ENCODE measurements at places on chromosomes 12 and 14.

DNA sequence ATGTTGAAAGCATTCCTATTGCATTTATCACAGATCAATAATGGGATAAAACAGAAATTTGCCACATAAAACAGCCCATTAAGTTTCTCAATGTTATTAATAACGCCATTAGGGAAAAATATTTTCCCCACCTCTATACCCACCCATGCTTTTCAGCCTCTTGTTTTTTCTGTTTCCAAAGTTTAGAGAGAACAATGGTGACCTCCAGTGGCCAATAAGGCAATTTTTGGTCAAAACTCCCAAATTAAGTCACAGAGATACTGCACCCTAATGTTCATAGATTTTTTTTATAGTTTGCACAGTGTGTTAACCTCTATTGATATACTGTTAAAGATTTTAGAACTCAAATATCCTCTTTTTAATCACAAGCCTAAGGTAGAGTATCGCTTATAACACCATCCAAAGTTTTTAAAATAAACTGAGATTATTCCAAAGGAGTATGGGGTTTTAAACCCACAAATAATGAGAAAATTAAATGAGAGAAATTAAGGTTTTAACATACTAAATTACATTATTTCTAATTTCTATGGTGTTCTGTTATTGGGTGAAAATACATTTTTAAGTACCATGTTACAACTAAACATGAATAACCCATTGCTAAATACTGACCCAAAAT, 184.7 kb upstream of the DCN start:
- no peak for DNase-seq

DNA sequence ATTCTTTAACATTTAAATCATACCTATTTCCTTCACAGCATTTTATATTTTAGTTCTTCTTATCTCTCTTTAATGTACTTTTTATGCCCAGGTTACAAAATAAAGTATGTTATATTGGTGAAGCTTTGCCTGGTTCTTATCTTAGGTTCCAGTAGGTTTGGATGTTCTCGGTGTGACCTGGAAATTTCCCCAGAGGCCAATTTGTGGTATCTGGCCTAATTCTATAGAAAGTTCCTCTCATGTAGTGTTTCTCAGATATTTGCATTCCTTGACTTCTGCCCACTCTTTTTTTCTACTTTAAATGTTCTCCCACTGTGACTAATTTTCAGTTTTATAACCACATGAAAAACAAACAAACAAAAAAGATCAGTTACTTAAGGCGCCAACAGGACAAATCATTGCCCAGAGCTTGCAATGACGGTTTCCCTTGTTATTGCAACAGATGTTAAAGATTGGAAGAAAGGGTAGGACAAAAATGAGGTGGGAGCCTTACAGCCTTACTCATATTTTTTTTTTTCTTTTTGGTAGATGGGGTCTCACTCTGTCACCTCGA, 41.2 kb upstream of the PPM1H start:
- DNase-seq: no peak

DNA sequence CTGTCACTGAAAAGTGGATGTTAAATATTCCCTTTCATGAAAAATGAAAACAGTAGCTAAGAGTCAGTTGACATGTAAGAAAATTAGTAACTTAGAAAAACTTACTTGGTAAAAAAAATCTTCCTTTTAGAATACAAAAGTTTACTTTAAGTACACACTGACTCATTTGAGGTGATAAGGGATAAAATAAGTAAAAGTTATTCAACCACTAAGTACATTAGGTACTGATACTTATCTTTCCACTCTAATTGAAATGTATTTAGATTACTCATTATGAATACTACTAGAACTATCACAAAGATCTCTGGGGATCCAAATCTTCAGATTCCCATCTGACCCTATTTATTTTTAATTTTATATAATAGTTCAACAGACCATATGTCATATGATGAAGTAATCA, 12.2 kb downstream of the SYCP3 start:
- DNase-seq: no peak

DNA sequence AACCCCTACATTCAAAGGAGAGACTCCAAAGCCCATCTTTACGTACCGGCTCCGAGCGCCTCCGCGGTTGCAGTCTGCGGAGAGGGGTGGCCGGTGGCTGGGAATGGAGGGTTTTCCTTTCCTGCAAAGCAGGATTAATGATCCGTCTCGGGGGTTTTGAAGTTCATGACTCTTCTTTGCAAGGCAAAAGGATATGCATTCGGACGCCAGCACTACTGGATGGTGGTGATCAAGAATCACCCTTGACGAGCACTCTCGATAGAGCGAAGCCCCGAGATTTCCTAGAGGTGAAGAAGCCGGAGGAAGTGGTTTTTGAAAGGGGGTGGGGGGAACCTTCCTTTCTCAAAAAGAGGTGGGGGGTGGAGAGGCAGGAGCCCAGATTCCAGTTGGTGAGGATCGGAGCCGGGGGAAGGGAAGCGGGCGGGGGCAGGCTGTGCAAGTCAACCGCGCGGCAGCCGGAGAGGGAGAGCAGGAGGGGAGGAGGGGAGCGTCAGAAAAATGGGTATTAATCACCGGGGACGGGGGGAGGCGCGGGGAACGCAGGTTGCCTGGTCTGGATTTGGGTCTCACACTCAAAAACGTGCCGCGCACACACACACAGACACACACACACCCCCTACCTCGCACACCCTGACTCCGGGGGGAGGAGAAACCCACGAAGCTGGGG, at the start of gene GRIN2B:
Gene GRIN2B, minus strand, starts transcription at position 307 of the 667 bp plus-strand sequence. CDS start 115,394 bp downstream, outside the sequence.
- no peak for DNase-seq

GRCh38 chr12:116454950-116455447, 104.2 kb upstream of the MAP1LC3B2 start:
- DNase-seq: no peak

DNA sequence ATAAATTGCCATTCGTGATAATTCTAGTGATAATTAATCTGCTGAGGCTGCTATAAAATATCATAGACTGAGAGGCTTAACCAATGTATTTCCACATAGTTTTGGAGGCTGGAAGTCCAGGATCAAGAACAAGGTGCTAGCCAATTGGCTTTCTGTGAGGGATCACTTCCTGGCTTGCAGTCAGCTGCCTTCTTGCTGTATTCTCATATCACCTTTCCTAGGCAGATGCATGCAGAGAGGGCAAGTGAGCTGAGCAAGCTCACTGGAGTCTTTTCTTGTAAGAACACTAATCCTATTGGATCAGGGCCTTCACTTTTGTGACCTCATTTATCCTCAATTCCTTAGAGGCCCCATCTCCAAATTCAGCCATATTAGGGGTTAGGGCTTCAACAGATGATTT, 640.7 kb downstream of the DIO2 start:
- DNase-seq: no peak

DNA sequence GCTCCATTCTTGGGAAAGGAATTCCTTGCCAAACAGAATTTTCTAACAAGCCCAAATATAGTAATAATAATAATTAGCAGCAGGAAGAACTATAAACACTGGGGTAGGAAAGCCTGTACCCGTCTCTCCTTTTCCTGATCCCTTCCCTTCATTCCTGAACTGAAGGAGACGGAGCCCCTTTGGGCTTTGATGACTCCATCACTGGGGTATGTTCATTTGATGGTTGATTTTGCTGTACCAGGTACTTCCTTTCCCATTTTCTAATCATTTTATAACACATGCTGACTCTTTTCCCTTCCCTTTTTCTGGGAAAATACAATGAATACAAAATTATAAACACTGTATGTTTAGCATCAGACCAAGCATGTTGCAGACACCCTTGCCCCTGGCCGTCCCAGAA, 3.6 kb upstream of the RCOR1 start:
- DNase-seq: no peak

- DNase-seq: no peak
Measured at GRCh38 chr12:120119271-120119973, 2.9 kb upstream of the RAB35 start.

DNA sequence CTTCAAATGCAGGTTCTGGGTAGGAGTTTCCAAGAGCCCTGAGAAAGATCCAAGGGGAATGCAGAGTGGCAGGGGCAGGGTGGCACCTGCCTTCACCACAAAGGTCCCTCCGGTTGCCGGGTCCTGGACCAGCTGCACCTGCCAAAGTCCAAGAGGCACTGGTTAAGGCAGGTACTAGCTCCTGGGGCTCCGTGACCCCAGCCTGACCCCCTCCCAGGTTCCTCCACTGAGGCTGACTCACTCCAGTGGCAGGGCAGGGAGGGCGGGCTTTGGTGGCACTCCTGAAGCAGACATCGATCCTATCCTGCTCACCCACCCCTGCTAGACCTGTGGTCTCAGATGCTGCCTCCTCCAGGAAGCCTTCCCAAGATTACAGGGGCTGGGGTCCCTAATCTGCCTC, 11.4 kb downstream of the RPS6KL1 start:
- DNase-seq: no peak

GRCh38 chr12:125143491-125143890, 78.3 kb downstream of the AACS start:
- DNase-seq: no peak

- DNase-seq: no peak
Measured at GRCh38 chr12:42609605-42610004, 20.1 kb upstream of the PRICKLE1 start.

All from left forelimb (tissue), 1 donor.